Nephron progenitor cell (in vitro differentiated cells): ENCODE measurements at places on chromosomes 1 and 21.
A peak's percentile ranks its signal among the peaks of the same experiment; 100 is the strongest.

- no peak for DNase-seq
These were observed 31.2 kb upstream of the ZNF697 start for GRCh38 chr1:119679223-119679622.

DNA sequence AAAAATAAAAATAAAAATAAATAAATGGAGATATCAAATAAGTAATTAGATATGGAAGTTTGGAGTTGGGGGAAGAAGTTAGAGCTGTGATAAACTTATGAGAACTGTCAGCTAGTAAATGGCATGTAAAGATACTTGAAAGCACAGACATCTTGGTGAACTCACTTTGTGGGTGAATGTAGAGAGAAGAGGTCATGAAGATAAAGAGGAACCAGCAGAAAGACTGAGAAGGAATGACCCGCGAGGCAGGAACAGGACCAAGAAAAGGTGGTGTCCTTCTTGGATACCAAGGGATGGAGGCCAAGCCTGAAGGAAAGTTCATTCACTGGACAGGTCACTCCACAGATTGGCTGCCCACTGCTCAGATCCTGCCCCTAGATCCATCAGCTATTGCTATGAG lies 4.7 kb upstream of the CAPZB start:
- no peak for DNase-seq

DNA sequence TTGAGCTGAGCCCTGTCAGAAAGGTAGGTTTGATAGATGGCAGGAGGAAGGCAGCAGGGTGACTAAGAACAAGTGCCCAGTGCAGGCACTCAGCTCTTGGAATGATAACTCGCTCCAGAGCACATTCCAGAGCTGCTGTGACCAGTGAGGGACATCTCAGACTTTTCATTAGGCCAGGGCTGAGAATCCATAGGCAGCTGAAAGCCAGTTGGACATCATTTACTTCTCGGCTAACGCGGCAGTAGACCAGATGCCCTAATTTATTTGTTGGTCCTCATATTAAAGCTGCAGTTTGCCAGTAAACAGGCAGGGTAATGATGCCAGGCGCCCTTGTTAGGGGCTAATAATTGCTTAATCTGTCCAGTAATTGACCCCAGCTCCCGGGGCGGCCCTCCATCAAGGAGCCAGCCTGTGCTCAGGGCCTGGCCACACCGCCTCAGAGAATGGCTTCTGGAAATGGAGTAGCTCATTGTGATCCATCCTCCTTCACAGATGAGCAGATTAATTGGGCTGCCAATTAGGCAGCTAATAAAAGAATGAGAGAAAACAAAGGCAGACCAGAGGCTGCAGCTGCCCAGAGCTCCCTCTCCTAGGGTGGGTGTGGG lies 122.0 kb downstream of the BEND5 start:
- no peak for DNase-seq

DNA sequence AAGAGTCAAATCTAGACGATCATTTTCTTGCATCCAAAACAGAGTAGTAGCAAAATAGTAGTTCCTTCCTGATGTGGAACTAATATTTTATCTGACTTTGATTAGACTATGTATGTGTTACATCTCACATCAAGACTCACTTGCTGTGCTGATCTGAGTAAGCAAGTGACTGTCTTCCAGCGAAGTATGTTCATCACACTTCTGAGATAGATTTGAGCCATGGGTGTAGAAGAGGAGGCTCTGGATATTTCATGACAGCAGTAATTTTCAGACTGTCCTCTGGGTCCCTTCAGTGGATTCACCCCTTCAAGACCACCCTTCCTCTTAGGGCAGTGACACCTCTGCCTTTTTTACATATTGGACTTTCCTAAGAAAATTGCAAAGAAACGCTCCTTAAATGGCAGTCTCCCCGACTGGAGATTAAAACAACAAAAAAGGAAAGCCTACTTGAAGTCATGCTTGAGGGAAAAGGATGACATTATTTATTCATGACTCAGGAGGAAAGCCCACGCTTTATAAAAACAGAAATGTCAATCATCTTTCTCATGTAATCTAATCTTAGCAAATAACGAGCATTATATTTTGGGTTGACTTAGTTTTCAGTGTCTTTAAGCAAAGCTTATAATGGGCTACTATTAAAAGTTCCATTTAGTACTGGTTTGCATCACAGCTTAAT lies 22.8 kb downstream of the ATP1B1 start:
- no peak for DNase-seq

- DNase-seq: no peak
These were observed 385.6 kb upstream of the ST6GALNAC5 start for GRCh38 chr1:76481672-76482071.

DNA sequence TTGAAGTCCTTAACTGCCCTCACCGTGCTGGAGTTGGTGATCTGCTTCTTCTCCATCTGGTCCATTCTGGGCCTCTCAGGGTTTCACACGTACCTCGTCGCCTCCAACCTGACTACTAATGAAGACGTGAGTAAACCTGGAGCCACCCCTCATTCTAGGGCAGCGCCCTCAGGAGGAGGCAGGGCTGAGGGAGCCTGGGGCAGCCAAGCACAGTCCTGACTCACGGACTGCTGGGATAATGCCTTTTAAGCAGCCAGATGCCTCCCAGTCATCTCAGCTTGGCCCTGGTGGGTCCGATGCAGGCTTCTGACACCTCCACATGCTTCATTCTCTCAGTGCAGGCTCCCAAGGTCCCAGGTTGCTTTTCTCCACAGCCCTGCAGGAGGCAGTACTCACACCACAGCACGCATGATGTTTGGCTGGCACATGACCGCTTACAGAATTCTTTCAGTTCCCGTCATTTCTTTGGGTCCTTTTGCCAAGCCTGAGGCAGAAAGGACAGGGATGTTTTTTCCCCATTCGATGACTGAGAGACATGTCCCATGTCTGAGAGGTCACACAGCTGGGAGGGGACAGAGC lies 11.8 kb upstream of the SFN start:
- no peak for DNase-seq

DNA sequence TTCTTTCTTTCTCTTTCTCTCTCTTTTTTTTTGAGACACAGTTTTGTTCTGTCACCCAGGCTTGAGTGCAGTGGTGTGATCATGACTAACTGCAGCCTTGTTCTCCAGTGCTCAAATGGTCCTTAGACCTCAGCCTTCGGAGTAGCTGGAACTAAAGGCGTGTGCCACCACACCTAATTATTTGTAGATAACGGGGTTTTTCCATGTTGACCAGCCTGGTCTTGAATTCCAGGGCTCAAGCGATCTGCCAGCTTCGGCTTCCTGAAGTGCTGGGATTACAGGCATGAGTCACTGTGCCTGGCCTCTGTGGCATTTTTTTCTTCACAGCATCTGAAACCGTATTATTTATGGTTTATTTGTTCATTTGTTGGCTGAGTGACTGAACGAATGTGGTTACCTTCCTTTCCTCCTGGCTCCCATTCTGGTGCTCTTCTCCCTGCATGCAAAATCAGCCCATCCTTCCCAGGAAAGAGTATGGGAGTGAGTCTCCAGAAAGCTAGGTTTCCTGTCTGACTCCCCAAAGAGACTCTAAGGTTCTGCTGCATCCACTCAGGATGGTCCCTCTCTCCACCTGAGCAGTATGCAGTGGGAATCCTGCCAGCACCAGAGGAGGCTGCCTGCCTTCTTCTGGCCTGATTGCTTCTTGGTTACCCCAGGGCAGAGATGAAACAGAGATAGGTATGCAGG lies 155.0 kb upstream of the BEND5 start:
- no peak for DNase-seq

DNA sequence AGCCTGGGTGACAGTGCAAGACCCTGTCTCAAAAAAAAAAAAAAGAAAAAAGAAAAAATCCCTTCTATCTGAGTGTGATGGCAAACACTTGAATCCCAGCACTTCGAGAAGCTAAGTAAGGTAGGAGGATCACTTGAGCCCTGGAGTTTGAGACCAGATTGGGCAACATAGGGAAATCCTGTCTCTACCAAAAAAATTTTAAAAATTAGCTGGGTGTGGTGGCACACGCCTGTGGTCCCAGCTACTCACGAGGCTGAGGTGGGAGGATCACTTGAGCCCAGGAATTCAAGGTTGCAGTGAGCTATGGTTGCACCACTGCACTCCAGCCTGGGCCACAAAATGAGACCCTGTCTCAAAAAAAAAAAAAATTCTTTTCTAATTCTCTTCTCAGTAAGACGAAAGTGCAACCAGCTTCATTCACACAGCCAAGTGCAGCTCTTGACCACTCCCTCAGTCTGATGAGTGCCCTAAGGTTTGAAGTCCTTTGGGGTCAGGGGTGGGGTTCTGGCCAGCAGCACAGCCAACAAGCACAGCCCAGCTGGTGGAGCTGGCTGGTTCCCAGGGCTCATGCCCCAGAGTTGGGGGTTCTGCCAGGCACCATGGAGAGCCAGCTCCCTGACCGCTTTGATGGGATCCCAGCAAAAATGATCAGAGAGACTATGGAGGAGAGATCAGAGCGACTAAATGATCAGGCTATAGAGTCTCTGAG lies 8.0 kb downstream of the SLC2A5 start:
- DNase-seq: no peak

DNA sequence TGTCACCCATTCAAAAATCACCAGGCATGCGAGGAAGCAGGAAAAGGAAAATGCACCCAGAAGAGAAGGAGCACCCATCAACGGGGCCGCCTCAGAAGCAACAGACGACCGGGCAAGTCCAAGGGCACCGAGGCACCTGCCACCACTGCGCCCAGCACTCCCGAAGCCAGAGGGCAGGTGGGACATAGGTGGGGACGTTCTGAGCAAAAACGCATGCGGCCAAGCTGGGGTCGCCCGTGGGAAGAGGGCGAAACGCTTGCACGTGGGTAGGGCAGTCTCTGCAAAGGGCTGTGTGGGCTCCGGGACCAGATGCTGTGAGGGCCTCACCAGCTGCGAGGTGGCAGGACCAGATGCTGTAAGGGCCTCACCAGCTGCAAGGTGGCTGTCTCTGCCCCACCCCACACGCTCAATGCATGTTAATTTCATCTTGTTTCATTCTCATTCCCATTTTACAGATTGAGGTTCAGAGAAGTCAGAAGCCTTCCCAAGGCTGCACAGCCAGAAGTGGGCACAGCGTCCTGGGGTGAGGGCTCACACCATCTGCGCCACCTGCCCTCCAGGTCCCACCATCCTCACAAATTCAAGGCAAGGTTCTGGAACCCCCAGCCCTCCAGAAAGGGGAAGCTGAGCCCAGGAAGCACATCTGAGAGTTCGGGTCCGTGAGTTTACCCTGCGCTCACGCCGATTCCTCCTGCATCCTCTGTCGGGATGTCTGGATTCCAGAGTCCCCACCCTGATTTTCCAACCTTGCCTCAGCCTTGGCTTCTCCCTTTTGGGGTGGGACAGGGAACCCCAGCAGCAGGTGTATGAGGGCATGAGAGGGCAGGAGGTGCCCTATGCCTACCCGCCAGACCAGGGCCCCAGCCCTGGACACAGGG lies 8.2 kb upstream of the SAMD11 start:
- DNase-seq: no peak

GRCh38 chr1:154219541-154219940 lies 1.2 kb upstream of the UBAP2L start:
- DNase-seq: no peak

GRCh38 chr1:221878134-221878533 lies 136.2 kb upstream of the DUSP10 start:
- DNase-seq: no peak

DNA sequence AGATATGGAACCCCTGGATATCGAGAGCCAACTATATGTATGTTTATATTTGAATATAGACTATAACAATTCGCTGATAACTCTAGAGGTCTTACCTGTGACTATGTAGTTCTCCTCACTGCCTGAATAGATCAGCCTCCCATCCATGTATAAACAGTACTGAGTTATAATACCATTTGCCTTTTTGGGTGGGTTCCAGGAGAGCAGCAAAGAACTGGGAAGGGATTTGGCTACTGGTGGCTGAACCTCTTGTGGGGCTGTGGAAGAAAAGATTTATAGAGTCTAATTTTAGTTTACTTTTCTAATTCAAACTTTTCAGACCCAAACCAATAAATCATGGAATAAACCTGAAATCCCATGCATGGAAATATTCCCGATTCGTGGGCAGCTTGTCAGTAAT lies 376.9 kb downstream of the USH2A start:
- DNase-seq: no peak

- DNase-seq: no peak
These were observed 151.8 kb upstream of the ST6GALNAC5 start for GRCh38 chr1:76715474-76715873.

- peak; percentile 67 for DNase-seq
These were observed at the start of gene SPATC1L for GRCh38 chr21:46183910-46184624. Gene SPATC1L, minus strand, starts transcription at chr21:46184459. Its CDS starts 1,643 bp downstream, at chr21:46182816.

DNA sequence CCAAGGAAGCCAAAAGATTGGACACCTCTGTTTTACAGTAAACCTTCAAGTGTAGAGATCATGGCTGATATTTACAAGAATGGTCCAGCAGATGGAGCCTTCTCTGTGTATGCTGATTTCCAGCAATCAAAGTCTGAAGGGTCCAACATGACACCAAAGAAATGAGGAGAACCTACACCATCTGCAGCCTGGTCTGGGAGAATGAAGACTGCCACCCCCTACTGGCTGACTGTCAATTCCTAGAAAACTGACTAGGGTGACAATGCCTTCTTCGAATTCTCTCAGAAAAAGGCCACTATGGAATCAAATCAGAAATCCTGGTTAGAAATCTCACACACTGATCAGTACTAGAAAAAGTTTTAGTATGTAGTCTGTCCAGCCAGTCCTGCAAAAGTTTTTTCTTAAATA lies 83.3 kb downstream of the CDC42BPA start:
- DNase-seq: no peak

DNA sequence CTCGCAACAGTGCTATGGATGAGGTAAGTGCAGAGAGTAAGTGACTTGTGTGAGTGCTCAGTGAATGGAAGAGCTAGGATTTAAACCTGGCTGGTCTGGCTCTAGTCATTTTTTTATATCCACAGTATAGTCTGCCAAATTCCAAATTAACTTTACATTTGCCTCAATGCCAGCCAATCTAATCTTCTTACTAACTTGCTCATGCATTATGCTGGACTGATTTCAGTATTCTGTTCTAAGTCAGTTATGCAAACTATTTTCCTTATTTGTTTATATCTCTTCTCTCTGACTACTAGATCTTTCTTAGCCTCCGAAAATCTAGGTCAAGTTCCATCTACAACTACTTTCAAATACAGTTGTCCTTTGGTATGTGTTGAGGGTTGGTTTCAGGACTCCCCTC lies 133.3 kb downstream of the XPR1 start:
- DNase-seq: no peak
